Omental fat pad (tissue), 4 donors: ENCODE measurements at places on chromosomes 5 and 9. TPM values are rescaled to one million over a fixed set of nuclear protein-coding genes. Genes with fewer than 3 reads are reported as not detected.

DNA sequence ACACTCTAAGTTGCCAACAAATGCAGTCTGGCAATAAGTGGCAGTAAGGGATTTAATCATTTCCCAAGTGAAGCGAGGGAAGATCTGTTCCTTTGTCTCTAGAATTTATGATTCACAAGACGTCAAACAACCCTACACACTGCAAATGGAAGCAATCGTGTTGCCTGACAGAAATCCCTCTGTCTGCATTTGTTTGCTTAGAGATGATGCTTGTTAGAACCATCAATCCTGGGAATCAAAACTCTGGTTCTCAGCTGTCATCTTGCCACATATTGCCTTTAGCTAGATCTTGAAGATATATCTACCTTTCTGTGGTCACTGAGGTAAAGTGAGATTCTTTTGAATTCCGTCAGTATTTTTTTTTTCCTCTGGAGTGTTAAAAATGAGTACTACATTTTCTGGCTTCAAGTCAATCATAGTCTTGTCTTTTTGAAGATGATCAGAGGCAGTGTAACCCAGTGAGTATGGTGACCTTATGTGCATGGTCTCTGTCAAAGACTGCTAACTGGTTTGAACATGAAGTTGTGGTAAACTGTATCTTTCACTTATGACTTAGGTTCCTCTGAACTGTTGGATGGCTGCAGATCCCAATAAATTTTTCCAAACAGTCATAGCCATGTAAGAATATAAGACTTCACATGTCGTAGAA is 106.4 kb upstream of the STARD4 start:
- DNase-seq: no peak

DNA sequence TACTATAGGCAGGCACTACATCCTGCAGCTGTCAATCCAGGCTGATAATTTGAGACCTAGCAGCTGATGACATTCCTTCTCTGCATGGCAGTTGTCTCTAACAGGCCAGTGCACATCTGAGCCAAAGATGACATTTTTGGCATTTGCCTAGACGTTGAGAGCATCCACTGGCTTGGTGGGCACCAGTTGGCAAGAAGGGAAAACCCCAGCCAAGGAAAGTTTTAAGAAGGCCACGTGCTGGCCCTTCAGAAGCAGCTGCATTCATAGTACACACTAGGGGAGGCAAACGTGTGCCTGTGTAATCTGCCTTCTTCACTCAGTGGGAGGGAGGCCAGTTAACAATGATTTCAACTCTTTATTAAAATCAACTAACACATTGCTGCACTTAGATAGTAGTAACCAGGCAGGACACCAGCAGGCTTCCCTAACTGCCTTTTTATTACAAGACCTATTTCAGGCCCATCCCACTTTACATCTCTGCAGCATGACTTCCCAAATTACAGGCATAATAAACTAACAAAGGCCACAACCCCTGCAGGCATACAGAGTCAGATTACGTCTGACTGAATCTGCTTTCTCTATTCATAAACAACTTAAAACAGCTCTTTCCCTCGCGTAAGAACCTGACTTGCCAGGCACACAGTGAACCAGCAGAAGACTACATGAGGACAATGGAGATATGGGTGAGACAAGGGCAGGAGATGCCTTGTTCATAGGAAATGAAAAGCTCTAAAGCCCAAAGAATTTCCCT is 576.3 kb downstream of the PDE4D start:
- no peak for DNase-seq

GRCh38 chr5:174493530-174493929 is 230.9 kb upstream of the MSX2 start:
- no peak for DNase-seq

ZNF454 gene
- total RNA-seq: 2.1 TPM

DNA sequence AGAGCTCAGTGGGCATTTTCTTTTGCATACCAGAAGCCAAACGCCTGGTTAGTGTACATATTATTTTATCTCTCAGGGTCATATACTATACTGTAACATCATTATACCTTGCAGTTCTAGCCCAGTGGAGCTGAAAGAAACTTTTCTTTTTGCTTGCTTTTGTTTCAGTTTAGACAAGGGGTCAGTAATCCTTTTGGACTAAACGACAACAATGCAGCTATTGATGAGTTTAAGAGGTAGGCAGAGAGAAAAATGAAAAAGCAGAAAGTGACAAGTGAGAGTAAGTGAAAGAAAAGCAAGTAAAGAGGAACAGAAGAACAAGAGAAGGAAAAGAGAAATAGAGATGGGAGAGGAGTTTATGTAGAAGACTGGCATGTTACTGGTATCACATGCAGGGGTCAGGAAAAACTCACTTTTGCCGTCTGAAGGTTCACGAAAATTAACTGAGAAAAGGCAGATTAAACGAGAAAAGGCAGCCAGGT is 47.4 kb upstream of the TENT2 start:
- no peak for DNase-seq

GRCh38 chr5:3269395-3270169 is 326.1 kb upstream of the IRX1 start:
- no peak for DNase-seq

ACOT12 gene
- total RNA-seq: not detected

OGN gene
- total RNA-seq: 412 TPM

ZNF883 gene
- total RNA-seq: 2.0 TPM

DNA sequence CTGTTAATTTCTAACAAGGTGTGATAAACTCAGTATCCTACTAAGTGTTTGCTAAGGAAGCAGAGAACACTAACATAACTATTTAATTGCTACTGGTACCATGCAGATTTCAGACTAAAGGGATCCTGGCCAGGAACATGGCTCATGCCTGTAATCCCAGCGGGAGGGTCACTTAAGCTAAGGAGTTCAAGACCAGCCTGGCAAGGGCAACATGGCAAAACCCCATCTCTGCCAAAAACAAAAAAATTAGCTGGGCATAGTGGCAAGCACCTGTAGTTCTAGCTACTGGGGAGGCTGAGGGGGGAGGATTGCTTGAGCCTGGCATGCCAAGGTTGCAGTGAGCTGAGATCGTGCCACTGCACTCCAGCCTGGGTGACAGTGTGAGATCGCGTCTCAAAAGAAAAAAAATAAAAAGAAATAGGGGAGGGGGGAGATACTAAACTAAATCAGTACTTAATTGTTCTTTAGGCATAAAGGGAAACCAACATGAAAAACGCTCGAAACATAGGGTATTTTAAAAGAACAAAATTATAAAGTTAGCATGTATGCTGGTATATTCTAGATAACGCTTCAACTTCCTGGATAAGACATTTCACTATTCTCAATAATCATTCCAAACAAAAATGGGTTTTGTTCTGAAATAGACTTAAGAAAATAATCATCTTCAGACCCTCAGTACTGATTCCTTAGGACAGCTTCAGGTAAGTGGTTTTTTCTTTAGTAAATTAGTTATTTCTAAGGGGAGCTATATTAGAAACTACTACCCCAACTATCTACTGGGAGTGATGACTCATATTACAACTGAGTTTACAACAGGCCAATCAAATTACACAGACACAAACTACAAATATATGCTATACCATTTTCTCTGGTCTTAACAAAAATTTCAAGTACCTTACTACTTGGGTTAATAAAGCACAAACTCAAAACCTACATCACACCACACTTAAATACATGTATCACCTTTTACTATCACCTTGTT is 3.5 kb downstream of the PANK3 start:
- no peak for DNase-seq

GRCh38 chr5:2433086-2433485 is 318.4 kb downstream of the IRX2 start:
- no peak for DNase-seq

TERT gene
- total RNA-seq: not detected

DNA sequence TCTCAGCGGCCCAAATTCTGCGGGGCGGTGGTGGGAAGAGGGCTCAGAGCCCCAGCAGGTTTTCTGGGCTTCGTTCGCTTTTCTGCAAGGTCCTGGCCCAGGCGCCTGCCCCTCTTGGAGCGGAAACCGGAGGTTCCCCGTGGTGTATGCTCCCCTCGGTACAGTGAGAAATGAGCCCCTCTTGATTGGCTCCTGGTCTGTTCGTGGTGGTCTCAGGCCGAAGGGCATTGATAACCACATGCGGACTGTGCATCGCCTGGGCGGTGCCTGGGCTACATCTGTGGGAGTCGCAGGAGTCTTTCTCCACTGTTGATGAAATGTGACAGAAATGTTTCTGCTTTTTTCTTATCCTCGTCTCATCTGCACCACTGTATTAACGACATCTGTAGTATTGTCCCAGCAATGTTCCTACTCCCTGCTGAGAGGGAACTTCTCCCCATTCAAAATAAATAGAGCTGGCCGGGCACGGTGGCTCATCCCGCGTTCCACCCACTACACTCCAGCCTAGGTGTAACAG is 682 bp downstream of the MAN1B1 start:
- DNase-seq: no peak
